Posterior vena cava (tissue), 2 donors: ENCODE measurements at places on chromosomes 16 and 17.
A peak's percentile ranks its signal among the peaks of the same experiment; 100 is the strongest.

GRCh38 chr17:3859940-3860339, 13.9 kb upstream of the NCBP3 start:
- no peak for DNase-seq

DNA sequence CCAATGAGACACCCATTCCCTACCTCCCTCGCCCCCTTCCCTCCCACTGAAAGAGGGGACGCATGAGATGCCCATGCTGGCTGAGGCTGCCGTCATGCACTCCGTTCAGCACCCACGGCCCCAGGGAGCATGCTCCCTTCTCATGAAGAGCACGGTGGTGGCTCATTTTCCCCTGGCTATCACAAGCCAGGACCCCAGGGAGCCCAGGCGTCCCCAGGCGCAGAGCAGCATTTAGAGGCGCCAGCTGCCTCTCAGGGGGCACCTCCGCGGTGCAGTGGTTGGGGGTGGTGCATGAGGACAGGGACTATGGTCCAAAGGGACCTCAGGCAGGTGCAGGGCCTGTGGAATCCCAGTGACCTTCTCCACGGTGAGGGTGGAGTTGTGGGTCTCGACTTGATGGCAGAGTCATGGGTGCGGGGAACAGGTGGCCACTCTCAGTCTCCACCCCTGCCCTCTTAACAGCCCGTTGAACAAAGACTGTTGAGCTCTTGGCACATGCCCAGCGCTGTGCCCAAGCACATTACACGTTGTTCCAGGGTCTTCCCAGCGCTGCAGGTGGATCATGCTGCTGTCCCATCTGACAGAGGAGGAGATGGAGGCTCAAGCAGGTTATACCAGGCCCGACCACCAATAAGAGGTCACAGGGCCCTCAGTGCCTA, 13.6 kb downstream of the KIF19 start:
- no peak for DNase-seq

- no peak for DNase-seq
Measured at GRCh38 chr17:28972437-28972836, 21.1 kb upstream of the PHF12 start.

GRCh38 chr16:67676516-67676915, 9.9 kb downstream of the C16orf86 start:
- DNase-seq, result no peak

GRCh38 chr17:38693700-38694329, 11.3 kb upstream of the MLLT6 start:
- peak; percentile 96 for DNase-seq

DNA sequence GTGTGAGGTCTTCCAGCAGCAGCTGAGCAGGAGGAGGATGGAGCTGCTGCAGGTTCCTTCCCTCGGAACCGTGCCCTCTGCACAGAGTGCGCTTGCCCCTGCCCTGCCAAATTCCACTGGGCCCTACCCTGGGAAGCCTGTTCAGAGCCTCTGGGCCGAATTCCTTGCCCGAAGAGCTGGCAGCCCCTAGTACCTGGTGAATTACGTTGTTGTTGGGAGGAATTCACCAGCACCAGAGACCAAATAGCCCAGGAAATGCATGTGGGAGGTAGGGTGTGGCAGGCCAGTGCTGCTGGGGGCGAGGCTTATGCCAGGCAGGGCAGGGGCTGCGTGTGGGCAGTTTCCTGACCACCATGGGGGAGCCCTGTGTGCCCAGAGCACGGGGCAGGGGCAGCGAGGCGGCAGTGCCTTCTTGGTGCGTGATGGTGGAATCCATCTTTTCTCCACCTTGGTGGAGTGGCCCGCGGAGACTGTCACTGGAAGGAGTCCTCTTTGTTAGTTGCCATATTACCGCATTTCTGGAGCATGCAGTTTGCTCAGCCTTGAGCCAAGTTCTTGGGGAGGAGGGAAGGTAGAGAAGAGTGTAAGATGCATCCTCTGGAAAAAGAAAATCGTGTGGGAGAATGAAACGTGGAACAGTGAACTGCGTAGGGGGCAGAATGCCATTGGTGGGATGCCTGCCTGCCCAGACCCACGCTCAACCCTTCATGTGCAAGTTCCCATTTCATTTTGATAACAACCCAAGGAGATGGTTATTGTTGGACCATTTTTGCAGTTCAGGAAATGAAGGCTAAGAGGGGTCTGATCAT, 2.3 kb downstream of the MRC2 start:
- DNase-seq, result no peak

- DNase-seq, result no peak
Measured at GRCh38 chr16:51939378-51939871, 607.5 kb downstream of the TOX3 start.

GRCh38 chr16:64910356-64910755, 211.5 kb downstream of the CDH11 start:
- peak; percentile 85 for DNase-seq

DNA sequence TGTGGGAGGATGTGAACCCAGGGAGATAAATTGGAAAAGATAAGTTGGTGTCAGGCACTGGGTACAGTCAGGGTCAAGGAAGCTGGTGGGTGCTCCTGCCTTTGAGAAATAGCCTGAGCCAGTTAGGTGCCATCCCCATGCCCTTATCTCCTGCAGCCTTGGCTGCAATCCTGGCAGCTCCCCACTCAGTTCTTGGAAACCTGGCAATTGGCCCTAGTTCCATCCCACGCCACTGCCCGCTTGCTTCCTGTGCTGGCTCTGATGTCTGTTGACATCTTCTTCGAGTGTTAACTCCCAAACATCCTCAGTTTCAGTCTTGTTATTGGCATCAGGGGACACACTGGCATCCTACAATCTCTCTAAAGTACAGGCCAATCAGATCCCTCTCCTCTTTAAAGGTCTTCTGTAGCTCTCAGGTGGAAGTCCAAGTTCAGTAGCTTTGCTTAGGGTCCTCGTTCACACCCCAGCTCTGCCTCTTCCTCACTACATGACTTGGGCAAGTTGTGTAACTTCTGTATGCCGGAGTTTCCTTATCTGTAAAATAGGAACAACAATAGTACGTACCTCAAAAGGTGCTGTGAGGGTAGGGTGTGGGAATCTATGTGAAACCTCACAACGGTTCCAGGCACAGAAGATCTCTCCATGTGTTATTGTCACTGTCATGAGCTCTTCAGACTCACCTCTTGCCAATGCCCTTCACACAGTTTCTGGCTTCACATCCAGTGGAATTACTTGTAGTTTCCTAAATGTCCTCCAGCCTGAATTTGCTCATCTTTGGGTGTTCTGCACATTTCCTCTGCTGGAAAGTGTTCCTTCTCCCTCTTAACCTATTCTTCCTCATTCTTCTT, 13.5 kb upstream of the PRKAR1A start:
- no peak for DNase-seq

DNA sequence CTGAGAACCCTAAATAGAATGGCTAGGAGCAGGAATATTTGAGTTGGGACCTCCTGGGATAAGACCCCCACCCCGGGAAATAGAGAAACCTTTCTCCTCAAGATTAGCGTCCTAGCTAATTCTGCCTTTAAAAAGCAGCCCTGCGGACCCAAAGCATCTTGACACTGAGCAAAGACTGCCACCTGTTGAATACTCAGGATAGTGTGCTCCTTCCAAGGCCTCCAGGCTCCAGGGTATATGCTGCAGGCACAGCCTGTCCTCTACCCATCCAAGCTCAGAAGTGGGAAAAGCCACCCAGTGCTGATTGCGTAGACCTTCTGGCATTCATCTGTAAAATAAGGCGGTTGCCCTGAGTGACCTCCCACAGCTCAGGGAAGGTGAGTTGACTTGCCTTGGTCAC, 456.2 kb upstream of the DYNLRB2 start:
- DNase-seq, result no peak

DNA sequence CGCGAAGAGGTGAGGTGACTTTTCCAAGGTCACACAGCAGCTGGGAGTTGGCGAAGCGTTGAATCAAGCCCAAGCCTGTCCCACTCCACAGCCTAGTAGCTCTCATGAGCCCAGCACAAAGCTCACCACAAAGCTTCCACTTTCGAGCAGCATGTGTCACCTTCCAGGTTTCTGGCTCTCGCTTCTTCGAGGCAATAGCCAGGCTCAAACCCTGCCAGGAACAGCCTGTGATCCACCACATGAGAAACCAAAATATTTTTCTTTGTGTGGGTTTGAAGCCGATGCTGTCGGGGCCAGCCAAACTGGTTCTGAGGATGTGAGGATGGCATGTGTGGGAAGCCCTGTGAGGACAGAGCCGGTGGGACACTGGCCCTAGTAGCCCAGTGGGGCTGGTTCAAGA, 68.1 kb downstream of the COG7 start:
- DNase-seq, result peak; percentile 28

DNA sequence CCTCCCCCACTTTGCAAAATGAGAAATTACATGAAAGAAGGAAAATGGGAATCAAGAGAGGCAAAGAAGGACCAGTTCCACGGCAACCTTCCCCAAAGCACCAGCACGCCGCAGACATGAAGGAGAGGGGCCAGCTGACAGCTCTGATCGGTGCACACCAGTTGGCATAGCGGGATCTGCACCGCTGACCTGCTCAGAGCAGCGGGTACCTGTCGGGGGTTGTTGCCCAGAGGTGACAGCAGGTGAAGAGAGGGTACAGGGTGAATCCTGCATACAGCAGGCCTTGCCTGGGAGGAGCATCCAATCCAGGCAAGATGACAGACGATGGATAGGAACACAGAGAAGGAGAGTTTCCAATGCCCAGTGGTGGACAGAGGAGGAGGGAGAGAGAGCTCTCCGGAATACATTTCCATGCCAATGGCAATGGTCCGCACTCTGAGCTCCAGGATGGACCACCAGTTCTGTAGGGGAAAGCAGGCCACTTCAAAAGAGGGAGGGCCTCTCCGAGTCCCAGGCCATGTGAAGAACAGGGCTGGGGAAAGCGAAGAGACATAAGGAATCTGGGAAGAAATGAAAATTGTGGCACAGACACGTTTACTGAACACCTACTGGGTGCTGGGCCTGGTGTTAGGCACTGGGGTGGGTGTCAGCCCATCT, 24.0 kb downstream of the CEP295NL start:
- DNase-seq, result no peak
